ENCODE measurements at places on chromosomes 6 and 20.

- no peak for DNase-seq
Measured at GRCh38 chr6:53499094-53499493, 45.8 kb downstream of the GCLC start.

GRCh38 chr20:4060856-4061695 lies 45.7 kb upstream of the RNF24 start:
- DNase-seq, result no peak

GRCh38 chr6:100612094-100612493 lies 147.4 kb upstream of the SIM1 start:
- no peak for DNase-seq

DNA sequence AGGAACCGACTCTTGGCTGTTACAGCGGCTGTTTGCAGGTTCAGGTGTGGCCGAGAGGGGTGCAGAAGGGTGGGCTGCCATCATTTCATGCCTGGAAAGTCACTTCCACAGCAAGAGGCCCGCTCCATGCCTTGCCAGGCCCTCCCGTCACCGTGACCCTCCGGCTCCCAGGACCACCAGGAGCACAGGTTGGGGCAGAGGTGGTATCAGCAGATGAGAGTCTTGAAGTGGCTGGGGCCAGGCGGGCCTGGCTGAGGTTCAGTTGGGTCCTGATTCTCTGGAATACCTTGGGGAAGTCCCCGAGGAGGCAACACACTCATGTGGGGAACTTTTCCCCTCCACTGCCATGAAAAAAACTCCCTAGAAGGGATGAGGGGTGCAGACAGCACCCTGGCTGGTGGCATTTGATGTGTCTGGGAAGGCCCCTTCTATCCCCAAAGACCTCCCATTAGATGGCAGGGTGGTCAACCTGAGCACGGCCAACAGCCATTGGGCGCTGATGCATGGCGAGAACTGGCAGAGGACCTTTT lies 34.2 kb upstream of the IRF4 start:
- DNase-seq, result no peak

- DNase-seq, result peak; percentile 27
Measured at GRCh38 chr6:40587240-40588069, at the start of gene LRFN2. TSS of gene LRFN2 (minus strand) at chr6:40587364.

GRCh38 chr6:163438940-163439335 lies 24.4 kb downstream of the QKI start:
- no peak for DNase-seq

DNA sequence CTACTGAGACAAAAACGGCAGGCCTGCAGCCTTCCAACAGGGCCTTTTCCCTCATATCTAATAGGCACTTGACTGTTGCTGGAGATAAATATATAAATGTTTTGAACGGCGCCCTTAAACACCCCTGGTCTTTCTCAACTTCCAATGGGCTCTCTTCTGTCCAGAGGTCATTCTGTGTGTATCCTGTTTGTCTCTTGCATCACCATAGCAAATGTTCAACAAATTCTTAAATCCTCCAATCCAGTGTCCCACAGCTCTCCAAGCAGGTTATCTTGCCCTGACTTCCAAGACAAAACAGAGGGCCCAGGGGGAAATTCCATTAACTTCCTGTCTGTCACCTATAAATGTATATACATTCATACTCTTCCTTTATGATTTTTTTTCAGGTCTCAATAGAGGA lies 62.0 kb downstream of the OR2J2 start:
- DNase-seq, result no peak

DNA sequence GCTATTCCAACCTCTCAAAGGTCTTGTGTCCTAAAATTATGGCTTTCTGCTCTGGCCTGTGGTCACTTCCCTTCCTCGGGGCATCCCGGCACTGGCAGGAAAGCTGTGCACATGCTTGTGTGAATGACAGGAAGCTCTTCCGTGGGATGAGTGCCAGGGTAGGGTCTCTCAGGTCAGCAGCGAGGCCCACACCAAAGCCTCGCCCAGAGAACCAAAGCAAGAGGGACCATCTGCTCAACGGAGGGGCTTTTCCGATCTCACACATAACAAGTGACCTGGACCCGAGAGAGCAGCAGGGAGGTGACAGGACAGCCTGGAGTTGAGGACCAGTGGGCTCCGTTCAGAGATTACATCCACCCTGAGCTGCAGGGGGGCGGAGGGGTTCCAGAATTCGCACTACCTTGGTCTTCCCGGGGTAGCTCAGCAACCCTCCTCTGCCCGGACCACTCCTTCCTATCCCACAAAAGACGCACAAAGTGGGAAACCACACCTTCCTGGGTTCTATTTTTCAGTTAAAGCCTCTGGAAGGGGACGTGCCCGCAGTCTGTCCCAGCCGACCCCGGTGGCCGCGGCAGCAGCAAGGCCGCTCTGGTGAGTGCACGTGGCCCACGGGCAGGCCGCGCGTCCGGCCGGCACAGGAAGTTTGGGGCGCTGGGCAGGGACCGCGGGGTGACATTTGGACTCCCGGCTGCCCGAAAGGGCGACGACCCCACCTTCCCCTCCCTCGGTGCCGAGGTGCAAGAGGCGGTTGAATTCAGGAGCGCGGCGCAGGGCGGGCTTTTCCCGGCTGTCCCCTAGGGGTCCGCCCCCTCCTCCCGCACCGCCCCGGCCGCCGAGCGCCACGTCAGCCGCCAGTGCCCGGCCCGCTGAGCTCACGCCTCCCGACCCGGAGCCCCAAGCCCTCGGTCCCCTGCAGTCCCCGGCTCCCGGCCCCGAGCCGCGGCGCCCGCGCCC lies 988 bp downstream of the TXNDC5 start:
- DNase-seq, result peak; percentile 18

- DNase-seq, result no peak
Measured at GRCh38 chr6:28542440-28543296, 17.0 kb downstream of the GPX5 start.

DNA sequence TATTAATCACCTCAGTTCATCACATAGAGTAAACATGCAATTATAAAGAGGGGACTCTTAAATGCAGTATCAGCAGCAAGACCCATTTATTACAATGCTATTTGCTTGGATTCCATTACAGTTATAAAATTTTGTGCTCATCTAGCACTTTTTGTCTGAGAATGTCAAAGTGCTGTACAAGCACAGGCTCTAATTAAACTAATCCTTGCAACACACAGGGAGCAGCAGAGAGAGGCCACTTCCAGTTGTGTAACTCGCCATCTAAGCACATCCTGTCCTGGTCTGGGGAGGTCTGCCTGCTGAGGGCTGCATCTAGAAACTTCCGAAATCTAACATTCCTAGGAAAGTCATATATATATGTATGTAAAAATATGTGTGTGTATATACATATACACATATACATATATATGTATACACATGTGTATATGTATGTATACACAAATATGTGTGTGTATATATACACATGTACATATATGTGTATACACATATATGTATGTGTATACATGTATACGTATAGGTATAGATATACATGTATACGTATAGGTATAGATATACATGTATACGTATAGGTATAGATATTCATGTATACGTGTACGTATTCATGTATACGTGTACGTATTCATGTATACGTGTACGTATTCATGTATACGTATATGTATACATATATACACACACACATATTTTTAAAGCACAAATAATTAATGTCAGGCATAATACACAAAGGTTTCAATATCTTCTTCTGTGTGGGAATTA lies 136.4 kb upstream of the JARID2 start:
- no peak for DNase-seq

- no peak for DNase-seq
Measured at GRCh38 chr20:59144831-59145196, 18.8 kb upstream of the ZNF831 start.

DNA sequence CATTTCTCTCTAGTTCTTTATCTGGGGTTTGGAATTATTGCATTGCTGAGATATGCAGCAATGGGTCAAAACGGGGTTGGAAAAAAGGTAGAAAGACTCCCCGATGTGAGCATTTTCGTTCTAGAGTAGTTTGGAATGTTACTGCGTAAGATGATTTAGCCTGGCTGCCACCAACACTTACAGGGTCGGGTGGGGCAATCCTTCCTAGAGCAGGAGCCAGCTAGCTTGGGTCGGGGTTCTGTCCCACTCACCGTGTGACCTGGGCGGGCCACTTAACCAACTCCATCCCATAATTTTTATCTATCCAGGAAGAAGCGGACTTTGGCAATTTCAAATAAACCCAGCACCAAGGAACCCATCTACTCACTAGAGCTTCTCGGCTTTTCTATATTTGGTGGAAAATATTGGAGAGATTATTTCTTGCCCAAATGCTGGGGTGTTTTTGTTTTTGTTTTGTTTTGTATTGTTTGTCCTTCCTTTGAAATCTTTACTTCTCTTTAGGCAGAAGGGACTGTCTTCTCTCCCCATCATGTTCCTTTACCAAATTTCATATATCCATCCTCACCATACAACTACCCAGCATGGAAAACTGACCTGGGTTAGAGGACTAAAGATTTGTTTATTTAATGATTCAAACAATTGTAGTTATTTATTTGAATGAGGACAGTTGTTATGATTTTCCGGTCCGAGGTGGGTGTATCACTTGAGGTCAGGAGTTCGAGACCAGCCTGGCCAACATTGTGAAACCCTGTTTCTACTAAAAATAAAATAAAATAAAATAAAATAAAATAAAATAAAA lies 72.4 kb downstream of the GPX5 start:
- DNase-seq, result no peak

- no peak for DNase-seq
Measured at GRCh38 chr20:14478126-14478525, 140.7 kb upstream of the FLRT3 start.

GRCh38 chr6:162907876-162908481 lies 180.2 kb downstream of the PACRG start:
- DNase-seq, result no peak

- no peak for DNase-seq
Measured at GRCh38 chr6:156590482-156590881, 186.7 kb upstream of the ARID1B start.

DNA sequence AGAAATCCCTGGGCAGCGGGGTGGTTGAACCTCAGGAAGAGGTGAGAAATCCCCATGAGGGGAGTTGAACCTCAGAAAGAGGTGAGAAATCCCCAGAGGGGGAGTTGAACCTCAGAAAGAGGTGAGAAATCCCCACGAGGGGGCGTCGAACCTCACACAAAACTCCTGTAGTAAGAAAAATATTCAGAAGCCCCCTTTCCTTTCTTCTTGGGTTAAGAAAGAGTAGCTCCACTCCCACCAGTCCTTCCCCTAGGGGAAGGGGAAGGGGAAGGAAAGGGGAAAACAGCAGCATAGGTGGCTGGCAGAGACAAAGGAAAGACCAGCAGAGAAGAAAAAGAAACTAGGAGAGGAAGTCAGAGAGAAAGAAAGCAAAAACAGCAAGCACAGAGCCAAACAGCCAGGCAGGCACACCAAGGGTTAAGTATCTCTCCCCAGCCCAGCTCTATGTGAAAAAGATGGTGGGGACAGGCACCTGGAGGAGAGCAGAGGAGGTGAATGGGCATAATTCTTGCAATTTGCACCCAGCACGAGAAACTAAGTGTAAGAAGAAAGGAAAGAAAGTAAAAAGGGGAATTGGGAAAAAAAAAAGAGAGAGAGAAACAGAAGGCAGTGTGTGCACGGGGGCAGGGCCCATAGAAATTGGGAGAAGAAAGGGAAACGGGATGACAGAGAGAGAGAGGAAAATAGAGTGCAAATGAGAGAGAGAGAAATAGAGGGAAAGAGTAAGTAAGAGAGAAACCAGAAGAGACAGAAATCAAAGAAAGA lies 88.2 kb downstream of the PLG start:
- DNase-seq, result no peak

DNA sequence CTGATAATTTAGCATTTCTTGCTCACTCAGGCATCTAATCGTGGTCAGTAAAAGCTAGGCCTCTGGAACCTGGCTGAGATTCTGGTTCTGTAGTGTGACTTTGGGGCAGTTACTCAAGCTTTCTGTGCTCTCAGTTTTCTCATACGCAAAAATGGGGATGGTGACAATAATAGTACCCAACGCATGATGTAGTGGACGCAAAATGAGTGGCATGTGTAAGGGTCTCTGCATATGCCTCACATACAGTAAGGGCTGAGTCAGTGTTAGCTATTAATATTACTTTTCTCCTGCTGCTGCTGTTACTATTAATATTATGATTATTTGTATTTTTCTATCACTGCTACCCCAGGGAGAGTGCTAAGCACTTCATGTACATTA lies 686 bp downstream of the GINS1 start:
- no peak for DNase-seq

- no peak for DNase-seq
Measured at GRCh38 chr6:84428300-84428907, 201.0 kb upstream of the CEP162 start.

DNA sequence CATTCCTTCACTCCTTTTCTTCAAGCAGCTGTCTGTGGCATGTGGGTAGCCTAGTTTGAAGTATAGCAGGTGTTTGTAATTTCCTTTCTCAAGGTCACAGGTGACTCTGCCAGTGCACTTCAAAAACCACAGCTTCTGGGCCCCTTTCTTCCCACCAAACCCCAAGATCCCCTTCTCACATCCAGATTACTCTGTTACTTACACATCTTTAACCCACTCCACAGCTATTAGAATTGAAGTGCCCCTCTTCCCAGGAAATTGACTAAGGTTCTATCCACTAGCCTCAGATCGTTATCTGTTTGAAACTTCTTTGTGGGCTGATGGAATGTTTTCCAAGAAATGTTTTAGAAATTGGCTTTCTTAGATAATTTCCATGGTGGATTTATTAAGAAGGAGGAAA lies 150.8 kb downstream of the AHI1 start:
- no peak for DNase-seq

GRCh38 chr6:45535933-45536332 lies 158.2 kb upstream of the SUPT3H start:
- DNase-seq, result no peak

DNA sequence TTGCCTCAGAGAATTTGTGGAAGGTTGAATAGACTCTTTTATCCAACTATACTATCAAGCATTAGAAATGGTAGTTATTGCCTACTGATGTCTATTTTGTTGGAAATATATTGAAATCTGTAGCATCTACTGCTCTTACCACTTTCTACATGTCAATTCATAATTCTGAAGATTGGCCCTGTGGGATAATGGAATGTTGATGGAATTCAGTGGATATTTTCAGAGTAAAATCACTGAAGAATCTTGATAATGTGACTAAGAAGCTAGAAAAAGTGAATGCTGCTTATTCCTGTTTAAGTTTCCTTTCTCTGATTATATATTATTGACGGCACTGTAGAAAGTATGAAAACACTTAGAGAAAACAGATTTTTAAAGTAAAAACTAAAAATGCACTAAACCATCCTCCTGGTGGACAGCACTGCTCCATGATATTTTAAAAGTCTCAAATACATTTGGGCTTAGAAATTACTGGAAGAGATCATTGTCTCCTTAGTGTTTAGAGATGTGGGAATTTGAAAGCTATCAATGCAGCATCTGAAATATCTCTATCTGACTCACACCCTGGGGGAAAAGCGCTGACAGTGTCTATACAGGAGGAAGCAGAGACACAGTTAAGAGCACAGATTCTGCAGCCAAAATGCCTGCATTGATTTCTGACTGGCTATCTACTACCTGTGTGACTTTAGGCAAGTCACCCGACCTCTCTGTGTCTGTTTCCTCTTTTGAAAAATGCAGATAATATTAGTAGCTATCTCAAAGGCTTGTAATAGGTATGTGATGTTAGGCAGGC lies 37.9 kb upstream of the RCAN2 start:
- DNase-seq, result no peak

DNA sequence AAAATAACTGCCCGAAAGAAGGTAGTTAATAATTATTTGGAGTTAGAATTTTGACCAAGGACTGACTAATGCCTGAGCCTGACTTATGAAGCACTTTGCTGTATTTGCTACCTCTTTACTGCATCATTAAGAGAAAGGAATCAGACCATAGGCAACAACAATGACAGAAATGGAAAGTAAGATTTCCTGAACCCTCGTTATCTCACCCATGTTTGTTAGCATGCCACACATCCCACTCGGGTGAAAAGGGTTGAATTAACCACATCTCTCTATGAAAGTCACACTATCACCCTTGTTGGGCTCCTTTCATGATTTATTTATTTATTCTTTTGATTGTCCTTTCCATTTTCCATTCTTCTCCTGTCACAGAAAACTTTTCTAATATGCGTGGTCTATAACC lies 59.6 kb downstream of the OLIG3 start:
- DNase-seq, result no peak

All from stimulated activated CD8-positive, alpha-beta memory T cell treated with anti-CD3 and anti-CD28 coated beads, Interleukin-7, amount 100 ng/mL, for 24 hours (primary cell).